ENCODE measurements at places on chromosomes 13 and 19.
A peak's percentile ranks its signal among the peaks of the same experiment; 100 is the strongest.

DNA sequence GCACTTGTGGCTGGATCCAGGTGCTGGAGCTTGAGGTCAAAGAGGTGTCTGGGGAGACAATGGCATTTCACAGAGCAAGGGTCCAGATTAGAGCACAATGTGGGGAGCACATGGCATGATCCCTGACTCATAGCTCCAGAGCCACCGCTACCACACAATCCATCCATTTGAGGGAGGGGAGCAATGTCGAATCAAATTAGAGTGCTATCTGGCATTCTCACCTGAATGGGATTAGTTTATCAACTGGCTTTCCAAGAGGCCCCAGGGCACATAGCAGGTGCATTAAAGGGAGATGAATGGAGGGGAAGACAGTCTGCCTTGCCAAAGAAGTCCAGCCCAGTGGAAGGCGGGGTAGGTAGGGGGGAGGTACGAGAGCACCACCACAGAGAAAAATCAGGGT is 194.4 kb upstream of the GPR12 start:
- DNase-seq = no peak

DNA sequence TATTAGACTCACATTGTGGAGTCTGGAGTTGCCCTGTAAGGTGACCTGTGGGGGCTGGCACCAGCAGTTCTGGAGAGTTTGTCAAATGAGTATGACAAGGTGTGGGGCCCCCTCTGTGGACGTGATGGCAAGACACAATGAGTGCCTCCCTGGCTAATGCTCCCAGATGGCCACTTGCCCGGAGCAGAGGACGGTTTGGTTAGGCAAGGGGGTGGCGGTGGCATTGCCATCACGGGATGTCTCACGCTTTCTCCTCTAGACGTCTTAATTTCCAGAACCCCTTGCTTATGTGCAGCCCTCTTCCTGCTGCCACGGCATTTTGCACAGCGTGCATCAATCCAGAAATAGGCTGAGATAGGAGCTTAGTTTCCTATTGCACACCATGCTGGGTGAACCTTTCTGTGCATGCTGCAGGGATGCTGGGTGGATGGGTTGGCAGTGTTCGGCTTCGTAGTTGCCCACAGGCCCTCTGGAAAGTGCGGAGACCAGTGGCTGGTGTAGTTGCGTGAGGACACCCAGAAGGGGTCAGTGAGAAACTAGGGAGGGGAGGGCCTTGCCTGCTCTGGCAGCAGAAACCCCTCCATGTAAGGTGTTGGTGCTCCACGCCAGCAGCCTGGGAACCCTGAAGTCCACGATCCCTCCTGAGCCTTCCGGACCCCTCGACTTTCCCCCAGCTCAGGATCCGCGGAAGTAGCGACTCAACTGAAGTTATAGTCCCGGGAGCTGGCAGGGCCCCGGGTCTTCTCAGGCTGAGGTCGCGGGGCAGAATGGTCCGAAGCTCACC is 18.1 kb upstream of the LRP3 start:
- no peak for DNase-seq

DNA sequence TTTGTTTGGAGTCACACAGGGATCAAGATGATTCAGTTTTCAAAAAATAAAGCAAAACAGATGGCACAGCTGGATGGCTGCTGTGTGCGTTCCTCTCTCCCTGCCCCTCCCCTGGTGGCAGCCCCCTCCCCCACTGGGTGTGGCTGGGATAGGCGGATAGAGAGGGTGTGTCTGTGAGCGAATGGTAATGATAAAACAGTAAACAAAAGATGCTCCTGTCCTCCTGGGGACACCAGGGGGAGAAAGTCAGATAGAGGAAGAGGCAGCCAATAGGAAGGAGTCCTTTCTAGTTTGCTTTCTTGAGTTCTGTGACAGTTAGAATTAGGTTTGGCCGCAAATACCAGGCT is 6.5 kb downstream of the TMEM255B start:
- no peak for DNase-seq

DNA sequence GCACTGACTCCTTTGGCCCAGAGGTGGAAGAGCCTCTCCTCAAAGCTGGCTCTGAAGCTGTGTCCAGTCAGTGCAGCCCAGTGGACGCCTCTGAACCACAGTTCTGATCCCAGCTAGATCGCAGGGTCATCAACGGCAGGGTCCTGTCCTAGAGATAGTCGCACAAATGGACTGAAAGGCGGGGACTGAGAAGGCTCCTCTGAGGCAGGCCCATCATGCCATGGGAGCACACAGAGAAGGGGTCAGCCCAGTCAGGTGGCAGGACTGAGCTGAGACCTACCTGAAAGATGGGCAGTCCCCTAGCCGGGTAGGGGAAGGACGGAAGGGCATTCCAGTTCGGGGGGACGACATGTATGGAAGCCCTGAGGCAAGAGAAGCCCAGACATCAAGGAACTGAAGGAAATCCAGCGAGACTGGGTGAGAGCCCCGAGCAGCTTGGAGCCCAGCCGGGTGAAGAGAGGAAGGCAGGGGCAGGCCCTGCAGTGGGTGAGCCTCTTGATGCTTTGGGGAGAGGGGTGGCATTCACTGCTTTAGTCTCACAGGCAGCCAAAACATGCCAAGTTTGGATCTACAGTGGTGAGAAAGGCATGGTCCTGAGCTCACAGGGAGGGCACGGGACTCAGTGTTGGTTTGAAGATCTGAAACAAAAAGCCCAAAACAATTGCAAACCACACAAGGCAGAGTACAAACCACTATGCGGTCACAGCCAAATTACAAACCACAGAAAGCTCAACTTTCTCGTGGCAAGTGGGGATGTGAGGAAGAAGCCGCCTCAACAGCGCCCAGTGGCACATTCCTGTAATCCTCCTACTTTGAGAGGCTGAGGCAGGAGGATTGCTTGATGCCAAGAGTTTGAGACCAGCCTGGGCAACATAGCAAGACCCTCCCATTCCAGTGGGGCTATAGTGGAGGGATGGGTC is 10.0 kb downstream of the CALM3 start:
- DNase-seq = peak; percentile 48

DNA sequence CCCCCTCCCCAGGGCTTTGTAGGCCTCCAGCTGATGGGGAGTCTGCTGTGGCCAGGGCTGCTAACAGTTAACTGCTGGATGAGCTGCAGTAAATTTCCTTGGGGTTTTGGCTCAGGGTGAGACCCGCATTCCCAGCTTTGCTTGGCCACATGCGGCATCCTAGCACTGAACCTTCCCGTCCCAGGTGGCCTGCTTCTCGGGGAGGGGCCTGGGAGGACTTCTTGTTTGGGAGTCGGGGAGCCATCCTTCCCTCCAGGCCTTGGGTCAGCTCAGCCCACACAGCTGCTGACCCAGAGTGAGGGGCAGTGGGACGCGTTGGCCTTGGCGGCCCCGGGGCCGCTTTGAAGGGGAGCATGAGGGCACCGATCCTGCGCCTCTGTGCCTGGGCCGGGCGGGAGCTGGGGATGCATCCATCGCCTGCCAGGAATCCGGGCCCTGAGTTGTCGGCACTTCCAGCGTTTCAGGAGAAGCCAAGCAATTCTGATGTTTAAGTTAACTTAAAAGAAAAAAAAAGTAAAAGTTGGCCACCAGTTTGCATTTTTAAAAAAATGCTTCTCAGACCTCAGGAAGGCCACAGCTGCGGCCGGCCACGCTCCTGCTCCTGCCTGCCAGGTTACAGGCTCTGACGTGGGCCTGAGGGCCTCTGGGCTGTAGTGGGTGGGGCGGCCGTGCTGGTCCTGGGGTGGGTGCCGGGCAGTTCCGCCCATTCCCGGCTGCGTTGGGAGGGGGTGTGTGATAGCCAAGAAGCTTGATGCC is 27.7 kb downstream of the CRTC1 start:
- DNase-seq = no peak

- DNase-seq = no peak
These were observed 67.2 kb upstream of the UBL3 start for GRCh38 chr13:29917650-29918049.

- no peak for DNase-seq
These were observed 13.1 kb downstream of the IGFL3 start for GRCh38 chr19:46111376-46111775.

GRCh38 chr19:50311723-50312635 is 17.2 kb downstream of the KCNC3 start:
- DNase-seq = no peak

DNA sequence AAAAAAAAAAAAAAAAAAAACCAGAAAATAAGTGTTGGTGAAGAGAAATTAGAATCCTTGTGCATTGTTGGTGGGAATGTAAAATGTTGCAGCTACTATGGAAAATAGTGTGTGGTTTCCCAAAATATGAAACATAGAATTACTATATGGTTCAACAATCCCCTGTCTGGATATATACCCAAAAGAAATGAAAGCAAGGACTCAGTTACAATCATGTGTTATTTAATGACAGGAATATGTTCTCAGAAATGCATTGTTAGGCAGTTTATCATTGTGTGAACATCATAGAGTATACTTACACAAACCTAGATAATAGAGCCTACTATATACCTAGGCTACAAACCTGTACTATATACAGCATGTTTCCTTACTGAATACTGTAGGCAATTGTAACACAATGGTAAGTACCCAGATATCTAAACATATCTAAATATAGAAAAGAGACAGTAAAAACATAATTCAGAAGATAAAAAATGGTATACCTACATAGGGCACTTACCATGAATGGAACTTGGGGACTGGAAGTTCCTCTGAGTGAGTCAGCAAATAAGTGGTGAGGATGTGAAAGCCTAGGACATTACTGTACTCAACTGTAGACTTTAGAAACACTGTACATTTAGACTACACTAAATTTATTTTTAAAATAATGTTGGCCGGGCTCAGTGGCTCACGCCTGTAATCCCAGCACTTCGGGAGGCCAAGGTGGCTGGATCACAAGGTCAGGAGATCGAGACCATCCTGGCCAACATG is 25.7 kb upstream of the SLC7A1 start:
- DNase-seq = no peak

- DNase-seq = no peak
These were observed 82.8 kb downstream of the INSR start for GRCh38 chr19:7211191-7211951.

DNA sequence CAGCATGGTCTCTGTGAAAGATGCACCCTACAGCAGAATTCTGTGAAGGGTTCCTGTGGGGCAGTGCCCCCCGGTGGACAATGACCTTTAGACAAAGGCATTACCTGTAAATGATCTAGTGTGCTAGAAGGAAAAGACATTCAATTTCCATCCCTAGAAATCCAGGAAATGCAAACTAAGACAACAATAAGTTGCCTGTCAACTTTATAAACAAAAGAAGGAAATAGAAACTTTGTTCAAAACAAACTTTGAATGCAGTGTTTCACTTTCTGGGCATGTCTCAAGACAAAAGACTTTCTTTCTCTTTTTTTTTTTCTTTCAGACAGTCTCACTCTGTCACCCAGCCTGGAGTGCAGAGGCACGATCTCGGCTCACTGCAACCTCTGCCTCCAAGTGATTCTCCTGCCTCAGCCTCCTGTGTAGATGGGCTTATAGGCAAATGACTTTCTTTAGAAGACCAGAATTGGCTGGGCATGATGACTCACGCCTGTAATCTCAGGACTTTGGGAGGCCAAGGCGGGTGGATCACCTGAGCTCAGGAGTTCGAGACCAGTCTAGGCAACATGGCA is 15.5 kb downstream of the TEX101 start:
- no peak for DNase-seq

DNA sequence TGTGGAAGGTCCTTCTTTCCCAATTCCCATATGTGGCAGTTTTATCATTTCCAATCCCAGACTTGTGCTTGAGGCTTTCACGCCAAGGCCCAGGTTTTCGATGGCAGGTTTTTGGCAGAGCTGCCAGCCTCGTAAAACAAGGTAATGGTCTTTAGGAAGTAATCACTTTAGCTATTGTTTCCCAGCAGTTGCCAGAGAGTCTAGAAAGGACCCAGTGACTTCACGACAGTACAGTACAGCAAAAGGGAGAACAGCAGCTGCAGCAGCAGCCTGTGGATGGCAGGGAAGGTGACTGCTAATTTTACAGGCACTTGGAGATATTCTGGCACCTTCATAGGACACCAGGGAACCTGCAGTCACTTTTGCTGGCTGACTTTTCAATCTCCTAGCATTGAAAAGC is 291.6 kb upstream of the MAB21L1 start:
- DNase-seq = no peak

GRCh38 chr13:97125810-97126738 is 96.1 kb upstream of the MBNL2 start:
- no peak for DNase-seq

- peak; percentile 13 for DNase-seq
These were observed 55.2 kb downstream of the CEBPG start for GRCh38 chr19:33428627-33429125.

DNA sequence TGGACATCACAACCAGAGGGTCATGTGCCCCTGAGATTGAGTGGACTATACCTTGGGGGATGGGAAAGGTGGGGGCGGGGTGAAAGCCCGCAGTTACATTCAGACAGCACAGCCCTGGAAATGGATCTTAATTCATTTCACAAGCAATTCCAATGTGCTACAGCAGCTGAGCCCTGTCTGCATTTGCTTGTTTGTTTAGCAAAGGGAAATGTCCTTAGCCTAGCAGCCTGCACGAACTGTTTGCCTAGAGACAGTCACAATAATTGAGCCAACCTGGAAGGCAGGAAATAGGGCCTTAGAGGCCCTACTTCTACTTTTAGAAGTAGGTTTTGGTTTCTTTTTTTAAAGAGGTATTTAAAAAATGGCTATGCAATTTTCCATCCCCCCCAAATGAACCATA is 177.3 kb upstream of the KL start:
- DNase-seq = no peak

- no peak for DNase-seq
These were observed at the start of gene GPR18 for GRCh38 chr13:99258210-99258860. GPR18 (minus strand) TSS chr13:99258379; CDS start chr13:99255872, 2,507 bp downstream.

DNA sequence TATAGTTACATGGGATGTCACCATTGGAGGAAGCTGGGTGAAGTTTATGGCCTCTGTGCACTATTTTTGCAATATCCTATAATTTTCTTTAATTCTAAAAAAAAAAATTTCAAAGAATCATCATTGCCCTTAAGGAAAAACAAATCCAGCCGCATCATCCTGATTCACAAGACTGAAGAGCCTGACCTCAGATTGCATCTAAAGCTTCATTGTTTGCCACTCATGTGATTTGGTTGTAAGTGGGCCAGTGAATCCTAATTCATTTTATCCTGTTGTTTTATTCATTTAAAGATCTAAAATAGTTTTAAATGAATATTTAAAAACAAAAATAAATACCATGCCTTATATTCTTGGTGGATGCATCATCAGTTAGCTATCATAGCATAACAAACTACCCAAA is 504.5 kb downstream of the TBC1D4 start:
- no peak for DNase-seq

DNA sequence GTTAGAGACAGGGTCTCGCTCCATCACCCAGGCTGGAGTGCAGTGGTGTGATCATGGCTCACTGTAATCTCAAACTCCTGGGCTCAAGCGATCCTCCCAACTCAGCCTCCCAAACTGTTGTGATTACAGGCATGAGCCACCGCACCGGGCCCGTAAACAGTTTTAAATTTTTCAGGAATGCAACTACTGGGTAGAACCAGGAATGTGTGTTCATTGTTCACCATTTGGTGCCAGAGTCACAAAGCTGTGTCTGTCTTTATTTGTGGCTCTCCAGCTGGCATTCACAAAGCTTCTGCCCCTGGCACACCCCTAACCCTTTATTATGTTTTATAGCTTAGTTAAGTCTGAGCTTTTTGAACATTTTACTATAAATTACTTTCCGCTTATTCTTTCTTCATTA is 19.8 kb upstream of the ACP7 start:
- no peak for DNase-seq
